ENCODE measurements at places on chromosomes 3 and 15.

GRCh38 chr3:15271785-15272381 is 60.5 kb downstream of the SH3BP5 start:
- DNase-seq: peak; percentile 53

GRCh38 chr15:42331235-42331634 is 28.1 kb upstream of the CAPN3 start:
- no peak for DNase-seq

DNA sequence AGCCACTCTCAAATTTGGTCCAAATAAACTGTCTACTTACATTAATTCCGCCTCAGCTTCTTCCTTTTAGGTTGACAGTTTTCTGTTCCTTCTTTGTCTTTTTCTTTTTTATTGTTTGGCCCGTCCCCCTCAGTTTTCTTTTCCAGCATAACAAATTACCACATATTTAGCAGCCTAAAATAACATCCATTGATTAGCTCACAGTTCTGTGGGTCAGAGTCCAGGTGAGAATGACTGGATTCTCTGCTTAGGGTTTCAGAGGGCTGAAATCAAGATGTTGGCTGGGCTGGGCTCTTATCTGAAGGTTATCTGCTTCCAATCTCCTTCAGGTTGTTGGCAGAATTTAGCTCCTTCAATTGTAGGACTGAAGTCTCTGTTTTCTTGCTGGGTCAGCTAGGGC is 24.6 kb upstream of the LCTL start:
- DNase-seq: no peak

- no peak for DNase-seq
These were observed 1.6 kb downstream of the DNAJC13 start for GRCh38 chr3:132418916-132419315.

GRCh38 chr3:181880331-181880730 is 168.6 kb downstream of the SOX2 start:
- no peak for DNase-seq

DNA sequence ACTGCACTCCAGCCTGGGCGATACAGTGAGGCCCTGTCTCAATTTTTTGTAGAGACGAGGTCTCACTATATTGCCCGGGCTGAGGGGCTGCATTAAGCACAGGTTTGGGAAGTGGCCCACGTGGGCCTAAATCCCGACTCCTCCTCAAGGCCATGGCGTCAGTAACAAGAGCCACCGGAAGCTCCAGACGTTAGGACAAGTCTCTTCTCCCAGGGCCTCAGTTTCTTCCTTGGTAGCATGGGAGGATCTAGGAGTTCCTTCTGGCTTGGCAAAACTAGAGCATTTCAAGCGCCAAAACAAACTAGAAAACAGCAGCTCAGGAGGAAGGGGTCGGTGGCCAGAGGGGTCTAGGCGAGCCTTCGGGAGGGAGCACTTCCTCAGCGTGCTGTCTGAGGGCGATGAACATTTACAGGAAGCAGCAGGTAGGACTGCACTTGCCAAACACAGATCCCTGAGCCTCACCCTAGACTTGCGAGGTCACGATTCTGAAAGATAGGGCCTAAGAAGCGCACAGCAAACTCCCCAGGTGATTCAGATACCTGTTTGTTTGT is 536 bp downstream of the SNAPC5 start:
- DNase-seq: no peak

- DNase-seq: no peak
These were observed 31.5 kb downstream of the FBN1 start for GRCh38 chr15:48614051-48614450.

- DNase-seq: no peak
These were observed 50.8 kb downstream of the SUSD5 start for GRCh38 chr3:33167716-33168336.

DNA sequence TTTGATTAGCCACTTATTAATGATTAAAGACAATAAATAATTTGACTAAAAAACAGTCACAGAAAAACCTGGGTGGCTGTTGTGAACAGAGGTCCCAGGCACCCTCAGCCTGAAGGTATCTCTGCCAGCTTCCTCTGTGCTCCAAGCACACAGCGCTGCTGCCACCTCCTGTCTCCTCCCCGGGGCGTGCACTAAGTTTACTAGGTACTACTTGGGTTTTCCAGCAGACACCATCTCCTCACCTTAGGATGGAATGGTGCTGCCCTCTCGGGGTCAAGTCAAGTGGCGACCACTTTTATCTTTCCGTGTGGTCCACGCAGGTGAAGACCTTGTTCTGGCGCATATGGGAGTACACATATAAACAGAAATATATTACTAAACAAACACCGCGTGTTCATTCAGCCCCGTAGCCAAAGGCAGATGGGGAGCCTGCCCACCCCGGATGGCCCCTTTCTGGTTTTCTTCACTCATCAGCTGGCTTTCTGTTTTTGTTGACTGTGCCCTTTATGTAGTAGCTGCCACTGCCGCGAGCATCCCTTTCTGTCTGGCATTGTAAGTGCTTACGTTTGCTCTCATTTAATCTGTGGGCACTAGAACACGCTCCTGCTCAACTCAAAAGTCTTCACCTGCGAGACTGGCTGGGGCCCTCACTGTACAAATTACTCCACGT is 128.0 kb downstream of the LRIG1 start:
- DNase-seq: peak; percentile 69

DNA sequence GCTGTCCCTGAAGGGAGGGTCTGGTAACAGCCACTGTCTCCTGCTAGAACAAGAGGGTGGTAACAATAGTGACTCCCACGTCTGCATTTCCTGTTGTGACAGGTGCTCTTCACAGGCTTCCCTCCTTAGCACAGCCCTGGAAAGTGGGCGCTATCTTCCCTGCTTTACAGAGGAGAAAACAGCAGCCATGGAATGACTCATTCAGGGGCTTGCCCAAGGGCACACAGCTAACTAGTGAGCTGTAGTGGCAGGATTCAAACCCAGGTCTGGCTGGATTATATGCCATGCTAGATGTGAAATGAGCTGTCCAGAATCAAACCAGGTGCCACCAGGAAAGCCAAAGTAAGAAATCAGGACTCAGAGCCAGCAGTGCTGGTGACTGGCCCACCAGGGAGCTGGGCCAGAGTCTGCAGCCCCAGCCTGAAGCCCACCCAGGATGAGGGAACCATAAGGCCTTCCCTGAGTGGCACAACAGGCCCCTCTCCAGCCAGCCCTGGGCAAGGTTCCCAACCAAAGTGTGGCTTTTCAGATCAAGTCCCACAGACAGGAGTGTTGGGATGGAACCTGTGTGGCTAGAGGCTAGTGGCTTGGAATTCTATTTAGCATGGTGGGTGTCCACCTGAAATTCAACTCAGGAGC is 102.4 kb downstream of the ETFA start:
- DNase-seq: no peak

- no peak for DNase-seq
These were observed 29.9 kb downstream of the CGNL1 start for GRCh38 chr15:57406062-57406772.

DNA sequence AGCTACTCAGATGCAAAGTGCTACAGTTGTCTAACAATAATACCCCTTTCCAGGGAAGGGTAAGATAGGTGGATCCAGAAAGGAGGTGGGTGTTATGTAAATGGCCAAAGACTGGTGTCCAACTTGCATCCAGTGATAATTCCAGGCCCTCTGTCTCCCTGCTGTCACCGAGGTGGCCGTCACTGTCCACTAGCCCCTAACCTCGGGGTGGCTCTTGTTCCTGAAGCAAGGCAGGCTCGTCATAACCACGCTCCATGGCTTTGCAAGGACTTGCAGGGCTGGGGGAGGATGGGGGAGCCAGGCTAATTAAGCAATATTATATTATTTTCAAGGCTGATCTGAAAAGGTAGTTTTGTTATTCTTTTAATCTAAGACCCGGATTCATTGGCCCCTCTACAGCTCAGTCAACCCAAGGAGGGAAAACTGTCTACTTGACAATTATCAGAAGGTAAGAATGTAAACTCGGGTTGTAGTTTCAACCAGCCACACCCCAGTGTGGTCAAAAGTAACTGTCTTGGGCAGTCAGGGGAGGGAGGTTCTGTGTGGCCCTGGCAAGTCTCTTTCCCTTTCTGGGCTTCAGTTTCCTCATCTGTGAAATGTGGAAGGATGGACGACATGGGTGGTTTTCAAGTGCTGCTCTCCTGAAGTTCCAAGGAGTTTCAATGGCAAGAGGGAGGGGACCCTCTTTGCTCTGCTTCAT is 220.1 kb upstream of the BHLHE40 start:
- DNase-seq: no peak

- no peak for DNase-seq
These were observed 107.8 kb downstream of the MYRIP start for GRCh38 chr3:39917065-39917773.

DNA sequence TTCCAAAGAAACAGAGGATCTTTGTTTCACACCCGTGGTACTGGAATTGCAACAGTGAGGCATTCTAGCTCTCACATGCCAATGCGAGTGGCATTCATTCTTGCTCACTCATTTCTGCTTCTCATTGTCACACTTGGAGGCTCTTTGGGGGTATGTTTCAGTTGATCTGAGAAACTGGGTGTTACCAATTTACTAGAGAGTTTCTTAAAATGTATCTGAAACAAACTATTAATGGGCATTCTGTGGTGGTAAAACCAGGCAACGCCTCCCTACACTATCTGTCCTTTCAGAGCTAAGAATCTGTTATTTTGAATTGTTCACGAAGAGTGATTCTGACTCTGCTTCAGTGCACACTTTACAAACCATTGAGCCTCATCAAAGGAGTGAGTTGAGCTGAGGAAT is 140.6 kb upstream of the BHLHE40 start:
- no peak for DNase-seq

DNA sequence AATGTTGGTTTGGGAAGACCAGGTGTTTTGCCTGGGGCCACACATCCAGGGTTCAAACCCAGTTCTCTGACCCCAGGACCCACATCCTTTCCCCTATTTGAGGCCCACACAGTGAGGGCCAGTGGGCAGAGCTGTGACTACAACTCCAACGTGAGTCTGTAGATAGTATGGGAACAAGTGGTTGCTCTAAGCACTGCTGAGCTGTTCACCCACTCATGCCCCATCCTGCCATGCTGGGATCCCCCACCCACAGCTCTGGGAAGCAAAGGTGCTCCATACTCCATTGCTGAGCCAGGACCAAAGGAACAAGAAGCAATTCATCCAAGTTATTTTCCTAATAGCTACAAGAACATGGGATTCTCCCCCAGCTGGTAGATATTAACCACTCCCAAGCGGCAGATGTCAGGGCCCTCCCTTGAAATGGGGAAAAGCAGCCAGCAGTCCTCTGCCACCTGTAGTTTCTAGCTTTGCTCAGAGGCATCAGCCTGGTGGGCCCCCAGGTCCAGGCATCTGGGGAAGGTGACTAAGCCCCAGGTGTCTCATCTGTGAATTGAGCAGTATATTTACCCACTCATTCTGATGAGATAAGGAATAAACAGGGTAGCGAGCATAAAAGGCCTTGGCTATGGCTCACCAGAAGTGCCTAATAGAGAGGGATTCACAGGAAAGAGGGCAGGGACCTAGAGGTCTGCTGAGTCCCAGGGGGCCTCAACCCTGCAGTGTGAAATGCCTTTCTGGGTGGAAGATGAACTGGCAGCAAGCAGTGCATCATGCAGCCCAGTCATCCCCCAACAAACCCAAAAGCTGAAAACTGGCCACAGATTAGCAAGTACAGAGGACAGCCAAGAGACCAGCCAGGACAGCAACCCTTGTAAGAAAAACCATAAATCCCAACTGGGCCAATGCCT is 33.4 kb downstream of the POC1A start:
- DNase-seq: no peak

DNA sequence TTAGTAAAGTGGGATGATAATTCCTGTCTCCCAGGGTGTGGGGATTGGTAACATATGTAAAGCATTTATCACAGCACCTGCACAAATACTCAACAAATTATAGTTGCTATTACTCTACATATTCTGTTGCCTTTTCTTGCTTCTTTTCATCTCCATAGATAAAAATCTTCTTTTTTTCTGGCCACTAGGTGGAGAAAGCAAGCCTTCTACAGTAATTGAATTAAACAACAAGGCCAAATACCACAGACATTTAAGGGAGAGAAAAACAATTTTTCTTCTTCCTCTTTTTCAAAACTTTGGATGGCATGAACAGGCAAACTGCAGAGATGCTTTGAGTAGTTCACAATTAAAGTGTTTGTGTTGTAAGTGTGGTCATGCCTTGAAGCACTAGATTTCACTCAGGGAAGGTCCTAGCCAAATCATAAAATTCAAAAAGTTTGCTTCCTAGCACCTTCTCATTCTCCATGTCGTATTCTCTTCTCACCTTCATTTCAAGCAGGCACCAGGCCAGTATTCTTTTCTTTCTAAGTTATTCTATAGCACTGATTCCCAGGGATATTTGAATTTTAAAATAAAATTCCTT is 493.4 kb upstream of the TGFBR2 start:
- DNase-seq: no peak

GRCh38 chr3:160804762-160805161 is 48.7 kb downstream of the PPM1L start:
- DNase-seq: no peak

DNA sequence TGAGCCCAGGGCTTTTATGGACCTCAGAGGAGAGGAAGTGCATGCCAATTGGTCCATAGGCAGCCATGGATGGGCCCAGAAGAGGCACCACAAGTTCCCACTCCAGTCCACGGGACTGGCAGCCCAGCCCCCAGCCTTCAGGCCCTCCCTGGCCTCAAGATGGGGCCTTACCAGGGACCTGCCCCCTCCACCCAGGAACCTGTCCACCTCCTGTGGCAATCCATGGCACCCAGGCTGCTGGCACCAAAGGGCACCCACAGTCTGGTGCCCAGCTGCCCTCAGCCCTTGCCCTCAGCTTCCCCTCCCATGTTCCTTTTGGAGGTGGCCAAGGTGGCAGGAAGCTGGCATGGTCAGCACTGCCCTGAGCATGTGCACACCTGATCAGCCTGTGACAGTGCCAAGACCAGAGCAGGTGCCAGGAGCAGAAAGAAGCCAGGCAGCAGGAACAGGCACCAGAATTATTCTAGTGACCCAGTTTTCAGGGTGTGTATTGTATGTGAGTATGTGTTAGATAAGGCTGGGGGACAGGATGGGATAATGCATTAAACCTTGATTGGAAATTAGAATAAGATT is 415.0 kb downstream of the NTRK3 start:
- no peak for DNase-seq

DNA sequence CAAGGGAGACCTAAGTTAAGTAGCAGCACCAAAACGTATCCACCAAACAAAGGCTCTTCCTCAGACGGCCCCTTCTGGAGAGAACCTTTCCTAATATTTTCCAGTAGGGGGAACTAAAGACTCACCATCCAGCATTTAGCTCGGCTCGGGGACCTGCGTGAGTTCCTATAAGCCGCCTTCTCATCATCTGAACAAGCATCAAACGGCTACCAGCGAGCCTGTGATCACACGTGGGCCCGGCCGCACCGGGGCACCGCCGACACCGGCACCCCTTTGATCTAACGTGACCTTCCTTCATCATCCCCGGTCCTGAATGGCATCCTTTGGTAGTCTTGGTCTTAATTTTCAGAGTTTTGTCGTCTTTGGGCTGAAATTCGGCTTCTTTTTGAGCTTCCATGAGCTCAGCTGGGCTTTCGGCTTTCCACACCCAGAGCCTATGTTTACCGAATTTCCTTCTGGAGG is 1.4 kb upstream of the ROBO2 start:
- DNase-seq: no peak
